CD4-positive, alpha-beta T cell treated with Interleukin-1 beta for 1 hour (primary cell): ENCODE measurements at places on chromosomes 11 and 22.

DNA sequence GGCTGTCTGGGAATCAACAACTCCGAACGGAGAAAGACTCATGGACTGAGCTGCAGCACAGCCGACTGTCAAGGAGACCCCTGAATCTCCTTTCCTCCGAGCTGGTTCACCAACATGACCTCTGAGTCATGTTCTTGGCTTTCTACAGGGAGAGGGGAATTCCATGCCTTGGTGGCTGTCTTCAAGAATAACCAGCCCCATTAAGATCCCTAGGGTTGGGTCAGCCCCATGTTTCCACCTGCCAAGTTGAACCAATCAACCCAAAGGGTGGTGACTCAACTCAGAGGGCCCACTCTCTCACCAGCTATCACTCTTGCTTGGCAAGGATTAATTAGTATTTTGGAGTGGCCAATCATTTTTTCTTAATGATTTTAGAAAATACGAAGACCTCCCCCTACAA lies 28.3 kb upstream of the IGSF22 start:
- no peak for DNase-seq

GRCh38 chr11:17921659-17922415 lies 91.0 kb downstream of the SERGEF start:
- no peak for DNase-seq

DNA sequence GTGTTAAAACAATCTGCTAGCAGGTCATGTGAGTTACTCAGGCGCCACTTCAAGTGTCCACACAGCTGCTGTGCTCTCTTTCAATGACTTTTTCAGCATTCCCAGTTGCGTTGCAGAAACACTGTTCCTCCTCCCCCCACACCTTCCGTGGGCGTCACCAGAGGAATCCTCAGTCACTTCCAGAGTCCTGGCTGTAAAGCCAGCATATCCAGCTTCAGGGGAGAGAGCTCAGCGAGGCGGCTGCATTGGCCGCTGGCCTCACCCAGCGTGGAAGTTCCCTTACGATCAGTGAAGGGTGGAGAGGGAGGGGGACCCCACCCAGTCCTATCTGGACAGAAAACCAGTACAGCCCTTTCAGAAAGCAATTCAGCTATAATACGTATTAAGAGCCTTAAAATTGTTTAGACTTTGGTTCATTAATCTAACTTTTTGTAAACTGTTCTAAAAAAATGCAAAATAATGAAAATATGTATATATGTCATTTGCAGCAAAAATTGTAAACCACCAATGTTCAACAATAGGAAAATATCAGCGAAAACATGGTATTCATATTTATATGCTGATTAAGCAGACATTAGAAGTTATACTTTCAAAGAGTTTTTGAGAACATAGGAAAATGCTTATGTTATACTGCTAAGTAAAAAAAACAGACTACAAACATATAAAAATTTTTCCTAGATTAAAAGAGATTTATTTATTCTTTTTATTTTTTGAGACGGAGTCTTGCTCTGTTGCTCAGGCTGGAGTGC lies 2.8 kb upstream of the ANO9 start:
- DNase-seq = no peak

- DNase-seq = no peak
These were observed 36.9 kb downstream of the TOLLIP start for GRCh38 chr11:1272531-1272930.

- DNase-seq = no peak
These were observed 3.8 kb downstream of the PRG3 start for GRCh38 chr11:57377107-57377506.

DNA sequence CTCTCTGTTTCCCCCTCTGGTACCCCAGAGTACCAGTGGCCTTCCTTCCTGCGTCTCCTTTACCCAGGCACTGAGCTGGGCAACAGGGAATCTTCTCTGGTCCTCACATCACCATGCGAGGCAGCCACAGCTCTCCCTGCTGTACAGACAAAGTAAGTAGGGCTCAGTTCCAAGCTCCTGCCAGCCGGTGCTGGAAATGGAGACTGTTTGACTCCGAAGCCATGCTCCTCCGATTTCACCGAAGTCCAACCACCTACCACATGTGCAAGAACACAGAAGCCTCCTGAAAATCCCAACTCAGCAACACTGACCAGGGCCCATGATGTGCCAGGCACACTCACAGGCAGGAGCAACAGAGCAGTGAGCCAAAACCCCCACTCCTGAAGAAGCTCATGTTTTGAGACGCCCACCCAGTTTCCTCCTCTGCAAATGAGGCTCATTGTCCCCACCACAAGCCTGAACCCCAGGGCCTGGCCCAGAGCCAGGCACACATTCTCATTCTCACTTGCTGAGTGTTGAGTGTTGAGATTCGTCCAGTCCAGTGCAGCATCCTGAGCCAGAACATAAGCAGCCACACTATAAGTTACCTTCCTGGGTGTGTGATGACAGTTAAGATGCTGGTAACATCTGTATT lies 156.0 kb downstream of the MPPED1 start:
- DNase-seq = no peak

DNA sequence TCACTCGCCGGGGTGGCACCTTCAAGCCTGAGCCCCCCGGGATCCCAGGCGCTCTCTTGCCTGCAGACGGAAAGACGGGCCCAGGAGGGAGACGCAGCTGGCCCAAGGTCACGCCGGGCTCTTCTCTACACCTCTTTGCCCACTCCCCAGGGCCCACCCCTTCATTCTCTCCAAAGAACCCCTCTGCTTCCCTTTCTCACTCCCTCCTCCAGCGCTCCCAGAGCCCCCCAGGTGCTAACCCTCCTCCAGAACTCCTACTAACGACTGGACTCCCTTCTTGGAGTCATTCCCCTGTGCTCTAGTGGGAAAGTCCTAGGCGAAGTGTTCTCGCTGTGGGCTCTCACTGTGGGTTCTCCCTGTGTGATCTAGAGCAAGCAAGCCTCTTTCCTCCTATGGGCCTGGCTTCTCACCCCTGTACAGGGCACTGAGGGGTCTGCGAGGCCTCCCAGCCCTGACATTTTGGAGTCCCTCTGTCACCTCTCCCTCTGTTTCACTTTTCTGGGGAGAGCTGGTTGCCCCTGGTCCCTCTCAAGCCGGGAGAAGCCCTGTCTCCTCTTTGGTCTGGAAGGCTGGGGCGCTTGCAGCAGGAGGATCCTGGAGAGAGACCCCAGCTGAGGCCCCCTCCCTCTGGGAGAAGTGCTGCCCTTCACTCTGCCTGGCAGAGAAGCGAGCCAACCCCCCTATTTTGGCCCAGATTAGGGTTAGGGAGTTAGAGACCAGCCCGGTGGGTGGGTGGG lies 858 bp downstream of the OAF start:
- DNase-seq = no peak

DNA sequence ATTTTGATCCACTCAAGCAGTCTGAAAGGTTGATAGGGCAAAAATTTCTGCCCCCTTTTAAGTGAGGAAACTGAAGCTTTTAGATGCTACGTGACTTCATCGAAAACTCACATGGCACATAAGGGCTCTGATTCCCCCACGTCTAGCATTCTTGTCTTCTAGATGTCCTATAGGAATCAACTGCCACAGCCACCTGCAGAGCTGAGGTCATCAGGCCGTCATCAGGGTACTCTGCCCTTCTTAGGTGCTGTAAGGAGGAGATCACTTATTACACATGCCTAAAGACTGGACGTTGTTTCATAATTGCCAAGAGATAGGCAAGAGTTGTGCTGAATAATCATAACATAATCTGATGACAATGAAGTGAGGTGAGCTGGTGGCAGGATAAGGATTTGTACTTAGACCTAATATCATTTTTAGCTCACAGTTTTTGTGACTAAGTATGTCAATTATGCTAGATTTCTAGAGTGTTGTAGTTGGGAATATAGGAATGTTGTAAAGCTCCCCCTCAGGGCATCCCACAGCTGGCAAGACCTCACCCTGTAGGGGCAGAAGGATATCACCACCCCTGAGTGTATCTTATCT lies 349.4 kb downstream of the METTL15 start:
- no peak for DNase-seq

DNA sequence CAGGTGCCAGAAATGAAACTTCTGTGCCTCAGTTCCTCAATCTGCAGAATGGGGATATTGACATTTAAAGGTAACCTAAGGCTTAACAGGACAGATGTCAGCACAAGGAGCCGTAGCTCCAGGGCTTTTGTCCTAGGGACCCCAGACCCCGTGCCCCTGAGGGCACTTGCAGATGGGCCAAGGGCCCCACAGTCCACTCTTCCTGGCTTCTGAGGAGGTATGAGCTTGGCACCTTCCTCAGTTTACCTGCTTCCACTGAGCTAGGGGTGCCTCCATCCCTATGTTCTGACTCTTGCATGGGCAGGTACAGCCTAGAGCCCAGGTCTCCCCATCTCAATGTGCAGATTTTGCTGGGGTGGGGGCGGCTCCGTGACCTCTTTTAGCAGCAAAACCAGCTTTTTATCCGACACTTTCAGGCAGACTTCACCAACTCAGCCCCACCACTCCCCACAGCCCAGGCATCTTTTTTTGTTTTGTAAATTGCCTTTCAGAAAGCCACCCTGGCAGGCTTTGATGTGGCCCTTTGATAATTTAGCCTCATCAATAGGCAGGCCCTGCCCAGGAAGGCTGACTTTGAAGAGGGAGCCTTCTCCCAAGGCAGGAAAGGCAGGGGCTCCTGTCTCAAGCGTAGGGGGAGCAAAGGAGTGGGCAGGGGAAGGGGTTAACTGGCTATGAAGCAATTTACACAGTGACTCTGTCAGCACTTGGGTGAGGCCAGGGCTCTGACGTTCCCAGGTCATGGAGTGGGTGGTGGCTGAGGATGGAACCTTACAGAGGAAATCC lies 23.7 kb upstream of the FGF3 start:
- no peak for DNase-seq

DNA sequence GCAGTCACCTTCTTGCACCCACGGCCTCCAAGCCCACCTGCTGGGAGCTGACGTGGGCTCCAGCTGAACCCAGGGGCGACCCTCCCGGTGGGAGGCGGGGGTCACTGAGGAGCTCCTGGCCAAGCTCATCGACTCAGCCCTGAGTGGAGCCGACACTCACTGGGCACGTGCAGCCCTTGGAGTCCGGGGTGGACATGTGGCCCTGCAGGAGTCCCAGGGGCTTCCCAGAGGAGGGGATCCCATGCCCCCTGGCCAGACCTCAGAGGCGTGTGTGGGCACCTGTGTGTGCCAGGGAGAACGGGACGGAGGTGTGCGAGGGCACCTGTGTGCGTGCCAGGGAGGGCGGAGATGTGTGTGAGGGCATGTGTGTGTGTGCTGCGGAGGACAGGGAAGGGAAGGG lies 20.8 kb upstream of the BRSK2 start:
- DNase-seq = no peak

DNA sequence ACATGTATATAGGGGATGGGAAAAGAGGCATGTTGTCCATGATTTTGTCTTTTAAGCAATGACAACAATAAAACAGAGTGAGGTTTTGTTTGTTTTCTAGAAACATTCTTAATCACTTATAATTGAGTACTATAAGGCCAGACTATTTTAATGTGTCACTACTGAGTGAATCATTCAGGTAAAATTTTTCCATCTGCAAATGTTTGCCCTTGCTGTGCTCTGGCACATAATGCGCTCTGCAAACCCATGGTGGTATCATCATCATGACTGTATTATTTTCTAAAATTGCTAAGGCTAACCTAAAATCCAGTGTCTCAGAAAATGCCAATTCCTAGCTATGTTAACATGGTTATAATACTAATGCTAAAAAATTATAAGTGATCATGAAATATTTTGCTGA lies 261.2 kb downstream of the CADM1 start:
- no peak for DNase-seq

DNA sequence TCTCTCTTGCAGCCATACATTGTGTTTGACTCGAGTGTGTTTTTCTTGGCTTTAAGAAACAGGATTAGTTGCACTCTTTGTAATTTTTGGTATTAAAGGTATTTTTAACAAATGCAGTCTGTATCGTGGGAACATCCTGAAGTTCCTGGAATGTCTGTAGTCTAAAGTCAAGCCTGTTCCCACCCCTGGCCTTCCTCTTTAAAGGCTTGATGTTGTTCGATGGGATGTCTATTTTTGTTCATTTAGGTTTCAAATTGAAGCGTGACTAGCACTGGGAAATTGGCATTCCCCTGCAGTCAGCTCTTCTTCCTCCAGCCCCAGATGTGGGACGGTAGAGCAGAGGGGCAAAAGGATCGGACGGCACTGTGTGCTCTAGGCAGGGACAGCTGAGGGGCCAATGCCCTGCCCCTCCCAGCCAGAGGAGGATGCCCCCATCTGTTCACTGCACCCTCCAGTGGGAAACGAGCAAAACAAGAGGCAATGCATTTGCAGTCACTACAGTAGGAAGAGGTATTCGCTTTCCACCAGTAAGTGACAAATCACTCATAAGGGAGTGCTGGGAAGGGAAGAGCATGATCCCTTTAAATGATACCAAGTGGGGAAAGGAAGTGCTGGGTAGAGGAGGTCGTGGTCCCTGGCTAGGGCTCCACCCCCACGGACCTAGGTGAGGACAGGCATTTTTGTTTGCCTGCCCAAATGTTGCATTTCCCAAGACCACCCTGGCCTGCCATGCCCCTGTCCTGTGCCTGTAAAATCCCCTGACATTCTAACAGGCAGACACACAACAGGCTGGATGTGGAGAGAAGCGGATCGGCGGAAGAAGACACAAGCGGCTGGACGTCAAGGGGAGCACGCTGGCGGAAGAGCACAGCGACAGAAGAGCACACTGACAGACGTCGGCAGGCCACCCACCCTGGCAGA lies 47.4 kb upstream of the SEPTIN5 start:
- DNase-seq = no peak

- no peak for DNase-seq
These were observed 404.5 kb downstream of the ETS1 start for GRCh38 chr11:128182844-128183243.

DNA sequence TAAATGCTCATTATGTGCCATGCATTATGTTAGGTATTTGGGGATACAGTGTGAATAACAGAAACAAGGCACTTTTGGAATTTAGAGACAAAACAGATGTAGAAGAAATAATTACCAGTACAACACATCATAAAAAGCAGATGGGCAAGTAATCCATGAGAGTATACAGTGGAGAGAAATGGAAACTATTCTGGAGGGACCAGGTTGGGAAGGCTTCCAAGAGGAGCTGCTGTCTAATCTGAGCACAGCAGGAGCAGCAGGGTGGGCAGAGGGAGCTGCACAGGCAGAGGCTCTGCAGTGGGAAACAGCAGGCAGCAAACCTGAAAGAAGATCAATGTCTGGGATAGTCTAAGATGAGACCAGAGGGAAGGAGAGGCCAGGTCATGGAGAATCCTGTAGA lies 268.7 kb upstream of the CCDC90B start:
- no peak for DNase-seq

GRCh38 chr11:70468256-70469195 lies 70.2 kb downstream of the CTTN start:
- no peak for DNase-seq

GRCh38 chr11:102575012-102575411 lies 44.5 kb upstream of the MMP7 start:
- DNase-seq = no peak

- no peak for DNase-seq
These were observed 58.8 kb downstream of the BMAL1 start for GRCh38 chr11:13336246-13336878.

GRCh38 chr11:78453140-78453935 lies 35.7 kb upstream of the GAB2 start:
- DNase-seq = no peak
